ENCODE measurements at places on chromosomes 7 and 10.

DNA sequence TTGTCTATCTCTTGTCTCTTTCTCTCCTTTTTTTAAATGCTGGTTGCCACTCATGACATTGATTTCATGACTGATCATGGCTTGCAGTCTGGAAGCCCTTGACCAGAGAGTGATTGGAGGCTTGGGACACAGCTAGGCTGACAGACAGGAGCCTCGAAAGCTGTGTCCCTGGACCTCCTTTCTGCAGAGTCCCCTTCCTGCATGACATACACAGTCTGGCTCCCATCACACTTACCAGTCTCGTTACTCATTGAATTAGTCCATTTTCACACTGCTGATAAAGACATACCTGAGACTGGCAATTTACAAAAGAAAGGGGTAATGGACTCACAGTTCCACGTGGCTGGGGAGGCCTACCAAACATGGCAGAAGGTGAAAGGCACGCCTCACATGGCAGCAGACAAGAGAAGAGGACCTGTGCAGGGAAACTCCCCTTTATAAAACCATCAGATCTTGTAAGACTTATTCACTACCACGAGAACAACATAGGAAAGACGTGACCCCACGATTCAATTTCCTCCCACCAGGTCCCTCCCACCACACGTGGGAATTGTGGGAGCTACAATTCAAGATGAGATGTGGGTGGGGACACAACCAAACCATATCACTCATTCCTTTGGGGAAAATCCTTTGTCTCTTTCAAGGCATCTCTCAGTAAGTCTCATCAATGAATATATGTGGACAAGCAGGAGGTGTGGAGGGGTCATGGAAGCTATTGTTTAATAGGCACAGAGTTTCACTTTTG, 102.3 kb downstream of the TBXAS1 start:
- peak; percentile 34 for DNase-seq

GRCh38 chr7:42690794-42691639, 220.9 kb downstream of the C7orf25 start:
- no peak for DNase-seq

GRCh38 chr10:25522946-25523608, 348.3 kb downstream of the GPR158 start:
- no peak for DNase-seq

DNA sequence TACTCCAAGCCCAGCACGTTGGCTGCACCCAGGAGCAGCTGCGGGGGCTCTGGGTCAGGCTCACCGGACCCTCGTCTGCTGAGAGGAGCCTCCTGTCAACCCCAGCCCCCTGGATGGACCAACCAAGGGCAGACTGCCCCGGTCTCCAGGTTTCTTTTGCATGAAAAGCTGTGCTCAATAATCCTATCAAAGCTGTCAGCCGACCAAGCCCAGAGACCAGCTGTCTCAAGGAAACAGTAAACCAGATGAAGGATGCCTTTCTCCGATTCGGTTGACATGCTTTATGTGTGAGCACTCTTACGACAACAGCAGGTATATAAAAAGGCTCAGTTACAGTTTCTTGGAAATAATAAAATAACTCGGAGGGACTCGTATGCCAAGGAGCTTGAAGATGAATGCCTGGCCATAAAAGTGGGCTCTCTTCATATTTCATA, 71.6 kb upstream of the BAIAP2L1 start:
- no peak for DNase-seq

- DNase-seq, result no peak
Observed at GRCh38 chr7:26198133-26198780, 2.3 kb downstream of the HNRNPA2B1 start.
